ENCODE measurements at places on chromosomes 7 and 10.
A peak's percentile ranks its signal among the peaks of the same experiment; 100 is the strongest.

DNA sequence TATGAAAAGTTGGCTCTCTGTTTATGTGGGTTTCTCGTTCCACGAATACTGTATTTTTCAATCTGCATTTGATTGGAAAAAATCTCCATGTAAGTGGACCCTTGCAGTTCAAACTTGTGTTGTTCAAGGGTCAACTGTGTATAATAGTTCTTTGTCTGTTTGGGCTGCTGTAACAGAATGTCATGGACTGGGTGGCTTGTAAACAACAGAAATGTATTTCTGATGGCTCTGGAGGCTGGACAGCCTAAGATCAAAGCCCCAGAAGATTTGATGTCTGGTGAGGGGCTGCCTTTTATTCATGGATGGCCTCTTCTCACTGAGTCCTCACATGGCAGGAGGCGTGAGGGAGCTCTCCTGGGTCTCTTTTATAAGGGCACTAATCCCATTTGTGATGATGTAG is 36.2 kb downstream of the INPP5F start:
- no peak for DNase-seq

DNA sequence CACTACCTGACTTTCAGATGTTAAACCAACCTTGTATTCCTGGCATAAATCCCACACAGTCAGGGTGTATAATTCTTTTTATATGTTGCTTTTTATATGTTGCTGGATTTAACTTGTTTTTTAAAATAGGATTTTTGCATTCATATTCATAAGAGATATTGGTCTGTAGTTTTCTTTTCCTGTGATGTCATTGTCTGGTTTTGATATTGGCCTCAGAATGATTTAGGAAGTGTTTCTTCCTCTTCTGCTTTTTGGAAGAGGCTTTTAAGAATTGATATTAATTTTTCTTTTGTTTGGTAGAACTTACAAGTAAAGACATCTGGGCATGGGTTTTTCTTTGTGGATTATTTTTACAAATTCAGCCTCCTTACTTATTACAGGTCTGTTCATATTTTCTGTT is 93.1 kb downstream of the CARD11 start:
- no peak for DNase-seq

GRCh38 chr7:37768611-37769010 is 79.8 kb upstream of the NME8 start:
- DNase-seq: no peak

GRCh38 chr7:30524545-30524944 is 19.9 kb upstream of the GGCT start:
- DNase-seq: no peak

GRCh38 chr10:98587156-98587837 is 140.6 kb upstream of the HPS1 start:
- no peak for DNase-seq

- no peak for DNase-seq
Measured at GRCh38 chr7:14377646-14378266, 388.3 kb upstream of the ETV1 start.

- no peak for DNase-seq
Measured at GRCh38 chr10:45452743-45453452, 78.9 kb downstream of the ALOX5 start.

- no peak for DNase-seq
Measured at GRCh38 chr7:154598864-154599263, 404.1 kb downstream of the PAXIP1 start.

- DNase-seq: no peak
Measured at GRCh38 chr10:70267161-70267933, 16.5 kb downstream of the NPFFR1 start.

DNA sequence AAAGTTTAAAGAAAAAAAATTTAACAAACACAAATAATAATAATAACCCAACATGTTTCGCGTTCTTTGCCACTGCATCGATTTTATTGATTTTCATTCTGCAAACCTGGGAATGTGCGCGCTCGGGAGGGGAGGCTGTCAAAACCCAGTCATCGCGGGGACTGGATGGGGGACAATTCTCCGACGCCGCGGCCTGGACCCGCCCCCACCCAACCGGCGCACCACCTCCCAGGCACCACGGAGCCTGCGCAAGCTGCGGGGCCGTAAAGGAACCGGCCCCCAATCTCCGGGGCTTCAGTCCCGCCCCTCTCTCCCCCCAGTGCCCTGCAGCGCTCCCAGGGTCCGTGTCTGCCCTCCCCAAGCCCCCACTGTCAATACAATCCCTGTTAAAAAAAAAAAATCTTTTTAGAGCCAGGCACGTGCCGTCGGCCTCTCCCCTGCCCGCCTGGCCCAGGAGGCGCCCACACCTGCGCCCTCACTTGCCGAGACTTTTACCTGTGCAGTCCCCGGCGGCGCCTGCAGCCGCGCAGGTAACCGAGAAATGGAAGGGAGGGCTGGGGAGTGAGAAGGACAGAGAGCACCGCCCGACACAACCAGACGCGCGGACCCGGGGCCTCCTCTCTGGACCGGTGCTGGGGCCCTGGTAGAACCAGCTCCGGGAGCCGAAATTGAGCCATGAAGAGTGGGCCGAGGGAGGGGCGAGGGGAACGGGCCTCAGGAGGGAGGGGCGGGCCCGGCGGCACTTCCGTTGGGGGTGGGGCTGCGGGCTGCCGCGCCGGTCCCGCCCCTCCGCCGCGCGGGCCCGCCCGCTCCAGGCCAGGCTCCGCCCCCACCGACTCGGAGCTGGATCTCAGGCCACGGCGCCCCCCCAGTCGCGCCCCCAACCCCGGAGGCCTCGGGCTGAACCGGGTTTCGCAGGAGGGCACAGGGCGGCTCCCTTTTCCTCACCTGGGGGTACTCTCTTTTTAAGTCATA is 7.6 kb upstream of the ZNF503 start:
- DNase-seq: no peak

DNA sequence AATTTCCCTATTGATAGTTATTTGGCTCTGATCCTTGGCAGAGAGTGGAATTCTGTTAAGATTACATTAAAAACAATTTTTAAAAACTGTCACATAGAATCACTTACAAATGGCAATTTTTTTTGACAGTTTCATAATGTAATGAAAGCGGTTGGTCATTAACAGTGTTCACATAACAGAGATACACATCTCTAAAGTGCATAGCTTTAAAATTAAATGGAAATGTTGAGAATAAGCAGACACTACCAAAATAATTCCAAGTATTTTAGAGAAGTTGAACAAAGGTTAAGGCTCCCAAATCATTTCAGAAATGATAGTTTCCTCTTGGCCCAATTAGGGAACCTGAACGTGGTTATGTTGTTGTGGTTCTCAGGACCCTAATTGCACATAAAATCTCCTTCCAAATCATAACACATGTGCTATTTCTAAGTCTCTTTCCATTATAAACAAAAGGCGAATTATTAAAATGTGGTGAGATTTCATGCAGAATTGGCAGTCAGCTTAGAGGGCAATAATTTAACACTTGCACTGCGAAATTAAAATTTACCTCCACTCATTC is 528.9 kb upstream of the FZD8 start:
- no peak for DNase-seq

- DNase-seq: no peak
Measured at GRCh38 chr7:962401-963081, 8.1 kb upstream of the ADAP1 start.

DNA sequence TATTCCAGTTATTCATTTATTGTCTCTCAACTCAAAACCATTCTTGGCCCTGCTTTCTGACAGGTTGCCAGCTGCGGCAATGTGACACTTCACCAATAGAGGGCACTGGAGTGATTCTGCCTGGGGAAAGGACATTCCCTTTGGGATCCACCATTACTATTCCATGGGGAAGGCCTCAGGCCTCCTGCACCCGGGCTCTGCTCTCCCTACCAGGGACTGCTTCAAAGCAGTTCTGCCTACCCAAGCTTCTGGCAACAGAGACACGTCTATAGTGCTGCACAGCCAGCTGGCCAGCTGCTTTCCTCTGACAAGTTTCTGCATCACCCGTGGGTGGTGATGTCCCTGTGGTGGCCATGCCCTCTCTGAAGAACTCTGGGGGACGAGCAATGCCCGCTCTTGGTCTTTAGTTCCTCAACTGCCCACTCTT is 163.8 kb downstream of the ELMO1 start:
- peak; percentile 44 for DNase-seq

- DNase-seq: no peak
Measured at GRCh38 chr7:857661-858060, 18.7 kb upstream of the GET4 start.

DNA sequence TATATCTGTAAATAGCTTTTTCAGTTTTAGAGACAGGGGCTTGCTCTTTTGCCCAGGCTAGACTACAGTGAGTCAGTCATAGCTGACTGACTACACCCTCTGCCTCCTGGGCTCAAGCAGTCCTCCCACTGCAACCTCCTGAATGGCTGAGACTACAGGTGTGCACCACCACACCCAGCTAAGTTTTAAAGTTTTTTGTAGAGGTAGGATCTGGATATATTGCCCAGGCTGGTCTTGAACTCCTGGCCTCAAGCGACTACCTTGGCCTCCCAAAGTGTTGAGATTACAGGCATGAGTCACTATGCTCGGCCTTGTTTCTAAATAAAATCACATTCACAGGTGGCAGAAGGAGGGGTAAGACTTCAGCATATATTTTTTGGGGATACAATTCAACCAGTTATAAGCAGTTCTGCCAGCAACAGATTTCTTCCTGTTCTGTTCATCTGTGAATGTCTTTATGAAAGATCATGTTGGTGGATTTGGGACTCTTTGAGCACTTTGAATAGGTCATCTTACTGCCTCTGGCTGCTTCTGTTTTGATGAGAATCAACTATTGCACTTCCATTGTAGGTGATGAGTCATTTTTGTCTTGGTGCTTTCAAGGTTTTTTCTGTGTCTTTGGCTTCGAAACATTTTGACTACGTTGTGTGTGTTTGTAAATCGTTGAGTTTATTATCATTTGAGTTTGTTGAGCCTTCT is 15.7 kb downstream of the RBM33 start:
- no peak for DNase-seq

DNA sequence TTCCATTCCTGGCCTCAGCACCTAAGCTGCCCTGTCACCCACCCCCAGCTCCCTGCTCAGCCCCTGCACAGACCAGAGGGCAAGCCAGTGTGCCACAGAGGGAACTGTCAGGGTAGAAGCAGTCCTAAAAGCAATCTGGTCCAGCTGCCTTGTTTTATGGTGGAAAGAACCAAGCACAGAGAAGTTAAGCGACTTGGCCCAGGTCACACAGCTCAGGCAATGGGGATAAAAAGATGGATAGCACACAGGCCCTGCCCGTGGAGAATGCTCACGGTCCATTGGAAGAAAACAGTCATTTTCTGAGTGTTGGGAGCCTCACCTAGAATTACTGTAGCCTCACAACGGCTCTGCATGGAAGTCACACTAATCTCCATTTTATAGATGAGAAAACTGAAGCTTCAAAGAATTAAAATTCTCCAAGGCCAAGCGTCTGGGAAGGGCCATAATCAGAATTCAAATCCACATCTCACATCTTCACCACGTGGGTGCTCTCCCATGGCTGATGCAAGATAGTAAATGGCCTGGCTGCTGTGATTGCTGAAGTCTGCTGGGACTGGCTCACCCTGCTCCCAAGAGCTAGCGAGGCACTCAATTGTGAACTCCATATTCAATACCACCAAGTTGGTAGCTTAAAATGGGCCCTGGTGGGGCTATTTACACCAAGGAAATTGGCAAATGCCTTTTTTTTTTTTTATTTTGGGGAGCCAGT is 26.8 kb downstream of the C10orf105 start:
- no peak for DNase-seq

- no peak for DNase-seq
Measured at GRCh38 chr7:133688483-133689239, 435.8 kb downstream of the EXOC4 start.

DNA sequence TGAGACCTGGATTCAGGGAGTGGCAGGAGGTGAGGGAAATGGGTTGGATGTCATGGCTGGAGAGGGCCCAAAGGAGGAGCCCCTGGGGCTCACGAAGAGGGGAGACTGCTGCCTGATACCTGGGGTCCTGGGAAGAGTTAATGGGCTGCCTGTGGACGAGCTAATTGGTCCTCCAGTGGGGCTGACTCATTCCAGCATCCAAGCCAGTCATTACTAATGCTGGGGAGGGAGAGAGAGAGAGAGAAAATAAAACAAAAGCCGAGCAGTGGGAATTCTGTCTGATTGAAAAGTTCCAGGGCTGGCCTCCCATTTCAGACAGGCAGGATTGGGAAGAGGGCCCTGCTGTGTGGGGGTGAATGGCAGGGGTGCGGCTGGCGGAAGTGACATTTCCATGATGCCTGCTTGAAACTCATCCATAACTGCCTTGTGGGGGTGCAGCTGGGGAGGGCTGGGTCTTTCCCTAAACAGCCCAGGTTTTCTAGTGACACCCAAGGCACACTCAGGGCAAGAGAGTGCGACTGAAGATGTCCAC is 297.8 kb downstream of the RPS24 start:
- no peak for DNase-seq

GRCh38 chr10:77628906-77629730 is 8.5 kb downstream of the KCNMA1 start:
- no peak for DNase-seq

DNA sequence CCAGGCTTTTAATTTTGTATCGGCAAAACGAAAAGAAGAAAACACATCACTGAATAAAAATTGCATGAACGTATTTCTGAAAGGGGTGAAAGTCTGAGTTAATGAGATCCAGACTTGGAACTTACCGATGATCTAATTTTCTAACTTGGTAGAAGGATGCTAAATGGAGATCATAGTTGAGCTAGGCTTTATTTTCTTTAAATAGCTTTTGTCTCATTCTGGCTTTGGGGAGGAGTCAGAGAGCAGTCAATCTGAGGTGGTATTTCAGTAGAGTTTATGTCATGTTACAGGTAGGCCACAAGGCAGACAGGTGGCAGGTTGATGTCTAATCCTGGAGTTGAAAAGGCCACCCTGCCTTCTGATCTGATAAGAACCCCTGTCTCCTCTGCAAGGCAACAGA is 161.9 kb downstream of the KIAA1217 start:
- DNase-seq: no peak

DNA sequence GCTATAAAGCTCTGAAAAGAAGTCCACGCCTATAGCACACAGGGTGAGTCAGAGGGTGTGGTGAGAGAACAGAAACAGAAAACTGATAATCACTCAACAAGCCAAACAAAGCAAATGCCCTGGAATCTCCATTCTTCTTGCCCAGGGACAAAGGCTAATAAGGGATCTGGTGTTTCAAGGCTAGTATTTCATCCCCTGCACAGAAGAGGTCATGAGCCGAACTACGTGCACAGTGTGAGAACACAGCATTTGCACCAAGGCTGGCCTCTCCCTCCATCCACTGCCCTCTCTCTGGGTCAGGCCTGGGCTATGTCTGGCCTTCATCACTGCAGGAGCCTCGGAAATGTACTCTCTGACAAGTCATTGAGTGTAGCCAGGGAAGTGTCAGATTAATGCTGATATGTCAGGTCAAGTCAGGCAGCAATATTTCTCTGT is 42.7 kb downstream of the PRR15 start:
- DNase-seq: no peak

DNA sequence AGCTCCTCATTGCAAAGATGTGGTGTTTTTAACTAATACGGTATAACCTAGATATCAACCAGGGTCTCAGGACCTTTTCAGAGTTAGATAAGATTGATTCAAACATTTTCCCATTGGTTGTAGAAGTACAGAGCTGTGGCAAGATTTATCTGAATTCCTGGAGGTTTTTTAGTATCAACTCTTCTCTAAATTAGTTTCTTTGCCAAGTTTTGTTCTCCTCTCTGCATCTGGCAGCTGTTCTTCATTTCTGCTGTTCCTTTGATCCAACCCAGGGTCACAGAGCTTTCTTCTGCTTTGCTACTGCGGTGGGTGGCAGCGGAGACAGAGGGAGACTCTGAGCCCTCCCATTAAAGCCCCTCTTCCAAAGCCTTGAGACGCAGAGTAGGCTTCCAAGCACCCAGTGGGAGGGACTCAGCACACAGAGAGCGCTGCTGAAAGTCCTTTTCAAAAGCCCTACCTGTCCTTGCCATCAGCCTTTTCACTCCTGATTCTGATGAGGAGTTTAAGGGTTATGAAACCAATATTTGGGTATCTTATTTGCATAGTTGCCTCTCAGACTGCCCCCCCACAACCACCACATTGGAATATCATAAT is 146.3 kb upstream of the EEPD1 start:
- no peak for DNase-seq

Measured in activated CD4-positive, CD25-positive, alpha-beta regulatory T cell treated with anti-CD3 and anti-CD28 coated beads, Interleukin-2, amount 50 U/mL, for 72 hours (primary cell).